ENCODE measurements at places on chromosomes 5 and 9.

DNA sequence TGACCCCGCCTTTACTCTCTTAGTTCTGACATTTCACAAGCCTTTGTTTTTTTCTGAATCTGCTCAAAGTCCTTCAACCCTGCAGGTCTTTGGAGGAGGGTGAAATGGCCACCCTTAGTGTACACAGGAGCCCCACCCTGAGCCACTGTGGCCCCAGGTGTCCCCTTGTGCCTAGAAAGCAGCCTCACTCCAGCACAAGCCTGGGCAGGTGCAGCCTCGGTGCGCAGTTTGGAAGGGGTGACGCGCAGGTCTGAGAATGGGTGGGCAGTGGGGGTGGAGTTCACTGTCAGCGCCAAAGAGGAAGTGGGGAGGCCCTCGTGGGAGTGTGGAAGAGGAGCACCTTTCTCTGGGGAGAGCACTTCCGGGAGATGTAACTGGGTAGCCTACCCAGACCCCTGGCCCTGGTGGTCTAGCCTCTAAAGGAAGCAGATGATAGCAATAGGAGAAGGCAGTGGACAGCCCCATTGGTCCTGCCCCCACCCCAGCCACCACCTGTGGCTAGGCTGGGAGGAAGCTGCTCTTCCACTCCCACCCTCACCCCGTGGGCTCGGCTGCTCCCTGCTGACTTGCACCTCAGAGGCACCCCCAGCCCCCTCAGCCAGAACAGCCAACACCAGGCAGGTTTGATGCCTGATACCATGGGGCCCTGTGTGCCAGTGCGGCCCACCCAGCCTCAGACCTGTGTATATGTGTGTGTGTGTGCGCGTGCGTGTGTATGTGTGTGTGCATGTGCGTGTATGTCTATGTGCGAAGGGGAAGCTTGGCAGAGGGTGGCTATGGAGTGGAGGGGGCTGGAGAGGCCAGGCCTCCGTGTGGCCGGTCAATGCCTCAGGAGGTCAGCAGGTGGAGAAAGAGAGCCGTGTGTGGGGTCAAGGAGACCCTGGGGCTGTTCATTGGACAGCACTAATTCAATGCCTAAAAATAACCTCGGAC is 16.8 kb upstream of the DAB2IP start:
- peak; percentile 57 for DNase-seq

GRCh38 chr9:88802533-88802932 is 188.7 kb upstream of the S1PR3 start:
- no peak for DNase-seq

DNA sequence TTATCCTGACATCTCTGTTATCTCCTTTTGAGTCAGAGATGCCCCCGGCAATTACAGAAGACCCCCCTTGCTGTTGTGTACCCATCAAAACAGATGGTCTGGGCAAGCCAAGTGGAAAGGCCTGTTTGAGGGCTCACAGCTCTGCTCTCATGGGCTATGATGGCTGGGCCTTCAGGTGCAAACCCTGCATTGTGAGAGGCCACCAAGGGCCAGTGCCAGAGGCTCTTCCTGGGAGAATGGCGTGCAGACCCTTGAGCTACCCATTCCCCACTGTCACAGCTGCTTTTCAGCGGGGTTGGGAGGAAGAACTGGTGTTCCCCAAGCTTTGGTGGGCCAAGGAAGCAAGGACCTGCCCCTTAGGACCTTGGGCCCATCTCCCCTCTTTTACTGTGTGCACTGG is 174.7 kb upstream of the PPP1R26 start:
- DNase-seq, result no peak

- no peak for DNase-seq
Observed at GRCh38 chr9:19342947-19343346, 37.1 kb downstream of the RPS6 start.

- no peak for DNase-seq
Observed at GRCh38 chr9:31519011-31519410, 865.4 kb upstream of the ACO1 start.

DNA sequence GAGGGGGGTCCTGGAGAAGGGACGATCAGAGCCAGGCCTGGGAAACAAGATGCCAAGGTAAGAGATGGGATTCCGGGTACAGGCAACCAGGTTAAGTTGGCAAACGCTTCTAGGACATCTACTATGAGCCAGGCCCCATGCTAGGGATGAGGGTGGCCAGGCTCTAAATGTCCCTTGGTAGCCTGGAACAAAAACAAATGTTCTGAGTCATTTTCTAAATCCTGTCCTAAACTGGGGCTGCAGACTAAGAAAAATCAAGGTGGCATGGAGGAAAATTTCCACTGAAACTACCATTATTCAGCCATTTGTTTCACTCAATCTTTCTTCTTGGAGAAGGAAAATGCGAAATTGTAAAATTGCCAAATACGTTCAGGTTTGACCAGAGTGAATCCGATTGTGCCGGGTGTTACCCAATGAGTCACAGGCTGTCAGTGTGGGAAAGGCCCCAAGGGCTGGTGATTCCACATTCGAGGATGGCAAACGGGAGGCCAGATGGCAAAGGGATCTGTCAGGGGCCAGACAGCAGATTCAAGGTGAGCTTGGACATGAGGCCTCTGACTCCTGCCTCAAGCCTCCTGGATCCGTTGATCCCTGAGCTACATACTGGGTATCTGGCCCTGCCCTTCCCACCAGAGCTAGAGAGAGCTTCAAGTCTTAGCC is 57.6 kb downstream of the PAX5 start:
- no peak for DNase-seq

- DNase-seq, result no peak
Observed at GRCh38 chr5:96940586-96940985, 4.7 kb downstream of the LNPEP start.

GRCh38 chr5:89041249-89041779 is 158.3 kb upstream of the MEF2C start:
- DNase-seq, result no peak

GRCh38 chr9:85040146-85040545 is 370.6 kb downstream of the NTRK2 start:
- DNase-seq, result no peak

DNA sequence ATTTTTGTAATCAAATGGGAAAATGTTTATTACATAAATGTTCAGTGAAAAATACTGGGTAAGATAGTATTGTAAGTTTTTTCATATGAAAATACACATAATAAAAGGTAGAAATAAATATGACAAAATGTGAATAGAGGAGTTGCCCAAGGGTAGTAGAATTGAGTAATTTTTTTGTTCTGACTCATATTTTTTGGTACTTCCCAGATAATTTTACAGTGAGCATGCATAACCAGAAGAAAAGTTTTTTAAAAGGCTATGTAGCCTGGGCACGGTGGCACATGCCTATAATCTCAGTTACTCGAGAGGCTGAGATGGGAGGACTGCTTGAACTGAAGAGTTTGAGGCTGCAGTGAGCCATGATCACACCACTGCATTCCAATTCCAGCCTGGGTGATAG is 116.9 kb downstream of the PIP5K1B start:
- no peak for DNase-seq

- no peak for DNase-seq
Observed at GRCh38 chr5:56648460-56649034, 166.8 kb upstream of the MAP3K1 start.

DNA sequence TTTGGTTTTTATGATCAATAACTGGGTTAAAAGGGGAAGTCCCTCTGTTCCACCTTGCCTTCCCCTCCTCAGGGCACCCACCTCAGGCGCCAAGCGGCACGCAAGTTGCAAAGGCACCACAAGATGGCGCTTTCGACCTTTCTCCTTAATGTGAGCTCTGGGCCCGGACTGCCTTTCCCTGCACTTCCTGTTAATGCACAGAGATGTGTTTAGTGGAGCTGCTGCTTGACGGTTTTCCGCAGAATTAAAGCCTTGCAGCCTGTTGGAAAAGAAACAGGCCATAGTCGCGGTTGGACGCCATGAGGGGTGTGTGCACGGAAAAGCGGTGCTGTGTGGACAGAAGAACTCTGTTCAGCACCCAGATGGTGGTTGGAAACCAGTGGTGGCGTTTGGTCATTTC is 17.9 kb downstream of the CXCL14 start:
- DNase-seq, result peak; percentile 69

GRCh38 chr5:167644619-167645018 is 646.8 kb upstream of the WWC1 start:
- DNase-seq, result no peak

- DNase-seq, result no peak
Observed at GRCh38 chr9:91146391-91147019, 215.2 kb downstream of the AUH start.

DNA sequence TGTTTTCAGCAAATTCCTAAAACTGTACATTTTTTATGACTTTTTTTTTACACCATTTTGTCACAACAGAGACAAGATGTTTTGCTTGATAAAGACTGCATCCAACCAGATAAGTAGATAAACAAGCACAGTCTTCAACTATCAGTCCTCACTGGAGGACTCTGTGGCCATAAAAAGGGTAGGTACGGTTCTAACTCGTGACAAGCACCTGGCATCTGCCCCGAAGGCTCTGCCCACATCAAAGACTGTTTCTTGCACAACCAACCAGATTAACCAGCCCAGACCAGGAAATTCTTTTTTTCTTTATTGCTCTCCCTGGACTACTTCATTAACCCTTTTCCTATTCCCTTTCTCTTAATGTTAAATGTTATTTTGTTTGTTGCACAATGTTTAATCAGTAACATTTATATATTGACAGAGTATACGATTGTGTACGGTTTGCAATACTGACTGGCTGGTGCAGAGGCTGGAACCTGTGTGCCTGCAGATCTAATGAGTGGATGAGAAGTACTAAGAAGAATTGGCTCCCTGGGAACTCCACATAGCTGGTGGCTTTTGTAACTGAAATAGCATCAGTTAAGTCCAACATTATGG is 74.1 kb downstream of the SERINC5 start:
- no peak for DNase-seq

DNA sequence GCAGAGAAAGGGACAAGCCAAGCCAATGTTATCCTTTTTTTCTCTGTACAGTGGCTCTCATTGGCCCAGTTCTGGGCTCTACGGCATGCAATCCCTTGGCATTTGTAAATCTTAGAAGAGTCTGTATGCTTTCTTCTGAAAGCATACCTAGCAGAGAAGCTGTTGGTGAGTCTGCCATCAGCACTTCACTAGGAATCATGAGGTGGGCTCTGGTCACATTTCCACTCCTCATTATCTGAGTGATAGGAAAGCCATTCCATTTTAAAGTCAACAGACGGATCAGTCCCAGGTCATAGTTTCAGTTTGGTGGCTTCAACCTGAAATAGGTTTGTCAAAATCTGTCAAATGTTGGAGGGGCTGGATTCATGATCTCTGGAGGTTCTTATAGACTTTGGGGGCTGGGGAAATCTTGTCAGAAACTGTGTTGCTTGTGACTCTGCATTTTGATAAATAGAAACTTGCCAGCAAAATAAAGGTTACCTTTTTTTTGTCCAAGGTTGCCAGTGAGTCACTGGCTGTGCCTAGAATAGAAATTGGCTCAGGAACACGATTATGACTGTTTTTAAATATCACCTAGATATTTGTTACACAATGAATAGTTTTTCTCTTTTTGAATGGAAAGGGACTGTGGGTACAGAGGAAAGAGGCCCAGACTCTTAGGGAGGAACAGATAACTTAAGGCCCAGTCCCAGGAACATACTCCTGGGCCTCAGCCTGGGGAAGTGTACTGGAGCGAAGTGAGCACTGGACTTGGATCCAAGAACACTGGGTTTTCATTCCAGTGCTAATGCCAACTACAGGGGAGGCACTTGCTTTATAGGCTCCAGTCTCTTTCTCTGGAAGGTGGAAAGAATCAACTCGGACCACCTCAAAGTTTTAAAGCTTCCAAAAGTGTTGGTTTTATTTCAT is 183.1 kb downstream of the NMUR2 start:
- no peak for DNase-seq

GRCh38 chr5:137695651-137696428 is 40.0 kb downstream of the KLHL3 start:
- DNase-seq, result no peak

GRCh38 chr9:26891726-26892125 is 876 bp downstream of the CAAP1 start:
- DNase-seq, result no peak

DNA sequence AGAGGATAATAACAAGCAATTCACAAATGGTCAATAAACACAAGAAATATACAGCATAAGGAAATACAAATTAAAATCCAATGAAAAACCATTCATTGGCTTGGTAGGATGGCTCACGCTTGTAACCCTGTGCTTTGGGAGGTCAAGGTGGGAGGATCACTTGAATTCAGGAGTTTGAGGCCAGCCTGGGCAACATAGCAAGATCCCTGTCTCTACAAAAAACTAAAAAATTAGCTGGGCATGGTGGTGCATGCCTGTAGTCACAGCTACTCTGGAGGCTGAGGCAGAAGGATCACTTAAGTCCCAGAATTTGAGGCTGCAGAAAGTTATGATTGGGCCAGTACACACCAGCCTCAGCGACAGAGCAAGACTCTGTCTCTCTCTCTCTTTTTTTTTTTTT is 20.9 kb upstream of the UBAP1 start:
- DNase-seq, result no peak

GRCh38 chr5:172110921-172111851 is 76.8 kb downstream of the STK10 start:
- DNase-seq, result peak; percentile 73

DNA sequence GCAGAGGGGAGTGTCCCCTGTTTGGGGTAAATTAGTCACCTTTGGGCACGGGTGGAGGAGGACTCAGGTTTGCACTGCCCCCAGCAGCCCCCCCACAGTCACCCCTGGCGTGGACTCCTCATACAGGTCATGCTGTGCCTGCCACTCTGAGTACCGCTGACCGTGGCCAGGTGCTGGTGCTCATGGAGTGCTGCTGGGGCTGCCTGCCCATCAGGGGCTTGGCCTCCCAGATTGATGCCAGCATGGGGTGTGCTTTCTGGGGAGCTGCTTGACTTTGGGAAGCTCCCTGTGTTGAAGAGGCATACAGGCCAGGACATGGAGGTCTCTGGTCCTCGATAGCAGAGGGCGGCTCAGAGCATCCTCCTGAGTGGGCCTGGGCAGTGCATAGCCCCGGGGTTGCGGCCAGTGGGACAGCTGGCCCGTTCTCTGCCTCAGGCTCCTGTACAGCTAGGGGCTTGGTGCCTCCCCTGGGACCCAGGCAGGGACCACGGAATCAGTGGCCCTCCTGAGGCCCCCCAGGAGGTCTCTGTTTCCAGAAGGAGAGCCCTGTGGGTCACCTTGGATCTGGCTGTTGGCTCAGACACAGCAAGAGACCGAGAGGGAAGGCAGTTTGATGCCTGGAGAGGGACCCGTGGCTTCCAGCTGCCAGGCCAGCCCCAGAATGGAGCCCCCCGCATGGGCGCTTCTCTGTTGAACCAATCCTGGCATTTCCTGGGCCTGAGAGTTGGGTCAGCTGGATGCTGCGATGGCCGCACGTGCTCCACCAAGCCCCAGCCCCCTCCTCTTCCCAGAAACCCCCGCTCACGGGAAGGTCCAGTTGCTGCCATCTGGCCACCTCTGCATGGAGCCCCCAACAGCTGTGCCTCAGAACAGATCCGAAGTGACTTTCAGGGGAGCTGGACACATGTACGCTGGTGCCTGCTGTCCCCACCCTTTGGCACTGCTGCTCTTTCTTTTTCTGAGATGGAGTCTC is 6.1 kb upstream of the AJM1 start:
- no peak for DNase-seq

- DNase-seq, result no peak
Observed at GRCh38 chr5:73902327-73903051, 276.5 kb downstream of the ARHGEF28 start.

GRCh38 chr5:136058039-136058971 is 29.5 kb downstream of the TGFBI start:
- no peak for DNase-seq

- no peak for DNase-seq
Observed at GRCh38 chr9:135591506-135592330, 30.2 kb downstream of the PAEP start.

- no peak for DNase-seq
Observed at GRCh38 chr5:59496524-59497134, 396.9 kb downstream of the PDE4D start.

- no peak for DNase-seq
Observed at GRCh38 chr9:12963537-12963936, 188.7 kb downstream of the LURAP1L start.

- no peak for DNase-seq
Observed at GRCh38 chr5:163397354-163397753, 40.0 kb upstream of the CCNG1 start.

Data from GM12892 (cell line).